Ammon's horn (tissue), 1 donor: ENCODE measurements at places on chromosomes 2 and 18.

DNA sequence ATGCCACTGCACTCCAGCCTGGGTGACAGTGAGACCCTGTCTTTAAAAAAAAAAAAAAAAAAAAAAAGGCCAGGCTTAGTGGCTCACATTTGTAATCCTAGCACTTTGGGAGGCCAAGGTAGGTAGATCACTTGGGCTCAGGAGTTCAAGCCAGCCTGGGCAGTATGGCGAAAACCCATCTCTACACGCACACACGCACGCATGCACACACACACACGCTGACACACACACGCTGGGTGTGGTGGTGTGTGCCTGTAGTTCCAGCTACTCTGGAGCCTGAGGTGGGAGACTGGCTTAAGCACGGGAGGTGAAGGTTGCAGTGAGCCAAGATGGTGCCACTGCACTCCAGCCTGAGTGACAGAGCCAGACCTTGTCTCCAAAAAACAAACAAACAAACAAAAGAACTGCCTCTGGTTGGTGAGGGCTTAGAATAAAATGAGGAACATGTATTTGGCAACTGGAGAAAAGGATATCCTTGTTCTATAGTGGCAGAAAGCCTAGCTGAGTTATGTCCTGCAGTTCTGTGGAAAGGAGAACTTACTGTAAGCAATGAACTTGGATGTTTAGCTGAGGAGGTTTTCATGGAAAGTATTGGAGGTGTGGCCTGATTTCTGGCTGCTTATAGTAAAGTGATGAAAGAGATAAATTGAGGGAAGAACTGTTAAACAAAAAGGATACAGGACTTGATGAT lies 34.0 kb downstream of the HAT1 start:
- DNase-seq, result peak; percentile 22

DNA sequence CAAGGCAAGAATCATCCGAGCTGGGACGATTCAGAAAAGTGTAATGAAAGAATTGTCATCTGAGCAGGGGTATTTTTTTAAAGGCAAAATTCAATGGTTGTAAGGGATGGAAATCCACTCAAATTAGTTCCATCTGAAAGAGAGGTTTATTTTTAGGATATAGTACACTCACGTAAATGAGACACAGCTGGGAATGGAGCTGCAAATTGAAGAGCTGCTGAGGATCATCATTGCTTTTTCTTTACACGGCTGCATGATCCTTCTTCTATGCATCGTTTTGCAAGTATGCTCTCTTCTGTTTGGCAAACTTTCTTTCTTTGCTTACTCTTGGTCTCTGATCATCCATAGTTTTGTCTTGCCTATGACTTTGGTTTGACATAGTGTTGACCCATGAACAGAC lies 27.4 kb upstream of the CUL3 start:
- no peak for DNase-seq

- DNase-seq, result no peak
These were observed 218.5 kb downstream of the LDLRAD4 start for GRCh38 chr18:13437034-13437433.

- DNase-seq, result no peak
These were observed 293.7 kb downstream of the DYSF start for GRCh38 chr2:71746946-71747501.

- no peak for DNase-seq
These were observed 523.1 kb downstream of the XIRP2 start for GRCh38 chr2:167411367-167411766.
